ENCODE measurements at places on chromosomes 4 and X.

- no peak for DNase-seq
Observed at GRCh38 chr4:24521544-24521943, 62.8 kb downstream of the DHX15 start.

GRCh38 chr4:88759039-88759894 is 61.6 kb upstream of the NAP1L5 start:
- DNase-seq, result no peak

GRCh38 chrX:107730298-107730655 is 45.3 kb downstream of the TSC22D3 start:
- no peak for DNase-seq

DNA sequence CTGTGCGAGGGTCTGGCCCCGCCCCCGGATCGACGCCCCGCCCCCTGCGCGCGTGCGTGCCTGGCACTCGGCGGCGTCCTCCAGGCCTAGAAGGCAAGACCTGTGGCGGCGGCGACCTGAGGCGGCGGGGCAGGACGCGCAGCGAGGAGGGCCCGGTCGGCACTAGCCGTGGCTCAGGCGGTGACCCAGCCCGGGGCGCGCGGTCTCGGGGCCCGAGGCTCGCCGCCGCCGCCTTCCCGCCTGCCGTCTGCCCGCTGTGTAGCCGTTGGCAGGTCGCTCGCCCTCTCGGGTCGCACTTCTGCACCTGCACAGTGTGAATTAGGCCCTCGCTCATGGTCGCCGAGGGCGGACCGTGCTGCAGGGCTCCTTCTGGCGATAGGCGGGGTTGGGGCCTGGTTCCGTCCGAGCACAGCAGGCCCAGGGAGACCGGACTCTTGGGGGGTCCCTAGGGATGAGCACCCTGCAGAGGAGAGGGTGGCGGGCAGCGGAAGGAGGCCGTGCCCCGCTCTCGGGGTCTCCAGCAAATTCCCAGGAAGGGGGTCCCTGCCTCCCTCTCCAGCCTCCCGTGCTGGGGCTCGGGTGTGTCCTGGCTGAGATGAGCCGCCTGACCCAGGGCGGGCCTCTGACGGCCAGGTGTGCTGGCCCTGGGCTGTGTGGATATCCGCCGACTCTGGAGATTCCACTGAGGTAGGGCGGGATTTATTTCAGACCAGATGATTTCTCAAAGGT is 557 bp upstream of the FAM53A start:
- peak; percentile 5 for DNase-seq

- DNase-seq, result no peak
Observed at GRCh38 chr4:26873391-26874026, 12.9 kb downstream of the STIM2 start.

GRCh38 chr4:25481648-25482047 is 104.6 kb downstream of the ANAPC4 start:
- no peak for DNase-seq

- no peak for DNase-seq
Observed at GRCh38 chr4:94365304-94365703, 22.7 kb upstream of the HPGDS start.

DNA sequence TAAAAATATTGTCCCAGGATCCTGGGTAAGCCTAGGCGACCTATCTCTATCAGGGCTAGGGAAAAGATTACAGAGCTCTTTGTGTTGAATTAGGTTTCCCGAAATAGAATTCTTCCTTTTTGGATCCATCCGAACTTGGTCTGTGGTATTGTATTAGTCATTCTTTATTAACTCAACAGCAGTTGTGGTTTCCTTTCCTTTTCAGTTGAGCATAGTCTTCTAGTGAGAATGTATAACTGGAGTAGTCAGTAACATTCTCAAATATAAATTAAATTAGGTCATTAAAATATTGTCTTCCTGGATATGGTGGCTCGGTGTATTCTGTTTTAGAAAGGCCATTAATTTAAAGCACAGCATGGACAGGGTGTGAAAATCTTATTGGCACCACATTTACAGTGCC is 520.4 kb downstream of the NLGN4X start:
- DNase-seq, result no peak

DNA sequence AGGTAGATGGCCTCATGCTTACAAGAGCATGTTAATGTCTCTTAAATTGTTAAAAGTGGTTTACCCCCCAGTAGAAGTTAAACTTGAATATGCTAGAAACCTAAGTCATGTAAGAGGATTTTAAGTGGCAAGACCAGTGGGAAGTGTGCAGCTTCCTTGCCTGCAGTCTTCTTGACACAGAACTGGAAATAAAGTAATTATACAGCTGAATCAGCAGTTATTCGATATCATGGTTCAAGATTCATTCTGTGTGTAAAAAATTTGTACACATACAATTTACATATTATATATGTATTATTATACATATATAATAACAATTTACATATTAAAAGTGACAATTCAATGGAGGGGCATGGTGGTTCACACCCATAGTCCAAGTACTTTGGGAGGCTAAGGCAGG is 24.1 kb downstream of the UGT2B4 start:
- DNase-seq, result no peak

GRCh38 chrX:112066813-112067212 is 15.8 kb downstream of the TRPC5 start:
- no peak for DNase-seq

DNA sequence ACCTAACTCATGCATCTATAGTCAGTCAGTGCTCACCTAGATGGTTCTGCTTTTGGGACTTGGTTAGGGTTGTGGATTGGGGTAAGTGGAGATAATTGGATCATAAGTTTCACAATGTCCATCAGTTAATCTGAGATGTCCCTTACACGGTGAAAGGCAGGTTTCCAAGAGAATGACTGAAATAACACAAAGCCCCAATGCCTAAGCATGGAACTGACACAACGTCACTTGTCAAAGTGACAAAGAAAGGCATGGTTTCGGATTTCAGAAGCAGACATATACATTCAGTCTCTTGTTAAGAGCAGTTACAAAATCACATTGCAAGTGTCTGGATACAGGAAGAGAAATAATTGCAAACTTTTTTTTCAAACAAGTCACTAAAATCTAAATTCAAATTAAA is 1456.9 kb downstream of the TECRL start:
- DNase-seq, result no peak

- DNase-seq, result peak; percentile 63
Observed at GRCh38 chr4:89166971-89167475, 55.7 kb downstream of the TIGD2 start.

GRCh38 chr4:114249976-114250375 is 270.5 kb upstream of the ARSJ start:
- peak; percentile 55 for DNase-seq

GRCh38 chr4:138113819-138114400 is 128.2 kb downstream of the SLC7A11 start:
- DNase-seq, result peak; percentile 45

DNA sequence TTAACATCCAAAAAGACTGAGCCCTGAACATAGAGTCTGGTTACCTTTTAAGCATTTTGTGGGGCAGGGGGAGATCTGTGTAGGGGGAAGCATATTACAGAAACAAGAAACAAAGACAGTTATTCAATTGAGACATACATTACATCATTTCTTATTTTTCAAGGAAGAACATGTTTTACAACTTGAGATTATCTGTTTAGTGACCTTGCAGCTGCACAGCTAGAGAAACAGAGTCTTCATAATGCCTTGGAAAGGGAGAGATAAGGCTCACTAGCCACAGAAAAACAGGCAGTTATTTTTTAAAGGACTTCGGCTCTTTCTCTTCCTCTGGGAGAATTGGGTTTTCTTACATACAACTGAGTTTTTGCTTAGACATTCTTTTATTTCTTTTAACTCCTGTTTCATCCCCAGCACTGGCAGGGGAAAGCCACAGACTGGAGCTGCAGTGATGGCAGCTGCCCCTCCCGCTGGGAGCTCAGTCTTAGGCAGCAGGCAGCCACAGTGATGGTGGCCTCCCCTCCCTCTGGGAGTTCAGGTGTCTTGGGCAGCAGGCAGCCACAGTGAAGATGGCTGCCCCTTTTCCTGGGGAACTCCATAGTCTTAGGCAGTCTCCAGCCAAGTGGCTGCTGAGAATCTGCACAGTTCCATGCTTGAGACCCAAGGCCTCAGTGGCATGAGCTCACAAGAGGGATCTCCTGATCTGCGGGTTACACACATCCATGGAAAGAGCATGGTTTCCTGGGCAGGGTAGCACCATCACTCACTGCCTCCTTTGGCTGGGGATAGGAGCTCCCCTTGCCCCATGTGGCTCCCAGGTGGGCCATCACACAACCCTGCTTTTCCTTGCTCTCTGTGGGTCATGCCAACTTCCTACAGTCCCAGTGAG is 19.4 kb upstream of the TMPRSS11F start:
- no peak for DNase-seq

GRCh38 chr4:11415409-11416070 is 13.2 kb downstream of the HS3ST1 start:
- no peak for DNase-seq
